ENCODE measurements at places on chromosomes 5 and 9.

GRCh38 chr9:119998614-119999013 lies 581.4 kb downstream of the CDK5RAP2 start:
- DNase-seq = no peak

DNA sequence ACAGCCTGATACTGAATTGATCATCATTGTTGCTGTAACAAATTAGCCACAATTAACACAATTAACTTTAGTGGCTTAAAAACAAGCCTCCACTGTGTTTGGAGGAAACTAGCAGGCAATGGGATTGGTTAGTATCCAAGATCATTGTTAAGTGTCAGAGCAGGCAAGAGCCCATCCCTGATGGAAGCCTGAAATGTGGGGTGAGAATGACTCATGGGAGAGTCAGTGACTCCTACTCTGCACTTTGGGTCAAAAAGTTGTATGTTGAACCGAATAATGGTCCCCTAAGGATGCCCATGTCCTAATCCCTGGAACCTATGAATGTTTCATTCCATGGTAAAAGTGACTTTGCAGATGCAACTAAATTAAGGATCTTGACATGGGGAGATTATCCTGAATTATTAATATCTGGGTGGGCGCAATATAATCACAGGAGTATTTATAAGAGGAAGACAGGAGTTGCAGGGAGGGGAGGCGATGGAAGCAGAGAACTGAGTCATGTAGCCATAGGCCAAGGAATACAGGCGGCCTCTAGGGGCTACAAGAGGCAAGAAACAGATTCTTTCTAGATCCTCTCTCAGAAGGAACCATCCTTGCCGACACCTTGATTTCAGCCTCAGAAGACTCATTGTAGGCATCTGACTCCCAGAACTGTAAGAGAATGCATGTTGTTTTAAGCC lies 28.8 kb downstream of the ALG2 start:
- no peak for DNase-seq

- no peak for DNase-seq
These were observed 9.7 kb upstream of the RXRA start for GRCh38 chr9:134316449-134317160.

DNA sequence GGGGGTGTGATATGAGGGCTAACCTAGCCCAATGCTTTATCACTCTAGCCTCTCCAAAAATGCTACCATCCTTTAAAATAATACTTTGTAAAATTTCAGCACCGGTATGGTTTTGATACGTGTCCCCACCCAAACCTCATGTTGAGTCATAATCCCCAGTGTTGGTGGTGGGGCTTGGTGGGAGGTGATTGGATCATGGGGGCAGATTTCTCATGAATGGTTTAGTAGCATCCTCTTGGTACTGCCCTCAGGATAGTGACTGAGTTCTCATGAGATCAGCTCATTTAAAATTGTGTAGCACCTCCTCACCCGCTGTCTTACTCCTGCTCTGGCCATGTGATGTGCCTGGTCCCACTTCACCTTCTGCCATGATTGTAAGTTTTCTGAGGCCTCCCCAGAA lies 35.0 kb upstream of the ANKH start:
- no peak for DNase-seq

DNA sequence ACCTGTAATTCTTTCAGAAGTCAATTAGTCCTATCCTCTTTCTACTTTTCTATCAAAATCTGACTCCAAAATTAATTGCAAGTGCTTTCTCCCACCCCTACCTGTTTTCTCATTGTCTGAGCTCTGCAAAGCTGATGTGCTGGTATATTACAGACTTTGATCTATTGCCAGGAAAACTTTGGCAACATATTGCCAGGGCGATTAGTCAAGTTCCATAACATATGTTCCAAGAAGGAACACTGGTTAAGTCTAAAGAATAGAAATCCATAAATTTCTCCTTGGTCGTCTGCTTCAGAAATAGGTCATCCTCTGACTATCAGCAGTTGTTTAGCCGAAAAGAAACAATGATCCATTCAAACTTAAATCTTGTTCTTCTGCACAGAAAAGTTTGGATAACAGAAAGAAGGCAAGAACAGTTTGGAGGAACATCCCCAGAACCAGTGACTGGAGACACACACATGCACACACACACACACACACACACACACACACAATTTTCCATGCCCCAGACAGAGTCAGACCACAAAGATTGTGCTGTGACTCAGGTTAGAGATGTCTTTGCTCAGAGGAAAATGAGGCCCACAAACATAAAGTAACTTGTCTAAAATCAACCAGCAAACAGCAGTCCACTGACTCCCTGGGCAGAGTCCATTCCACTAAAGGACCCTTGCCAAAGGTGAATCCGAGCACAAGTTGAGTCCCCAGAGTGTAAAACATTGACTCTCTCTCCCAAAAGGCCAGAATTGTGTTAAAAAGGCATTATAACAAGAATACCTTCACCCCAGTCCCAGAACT lies 202.1 kb downstream of the DEPDC1B start:
- no peak for DNase-seq

DNA sequence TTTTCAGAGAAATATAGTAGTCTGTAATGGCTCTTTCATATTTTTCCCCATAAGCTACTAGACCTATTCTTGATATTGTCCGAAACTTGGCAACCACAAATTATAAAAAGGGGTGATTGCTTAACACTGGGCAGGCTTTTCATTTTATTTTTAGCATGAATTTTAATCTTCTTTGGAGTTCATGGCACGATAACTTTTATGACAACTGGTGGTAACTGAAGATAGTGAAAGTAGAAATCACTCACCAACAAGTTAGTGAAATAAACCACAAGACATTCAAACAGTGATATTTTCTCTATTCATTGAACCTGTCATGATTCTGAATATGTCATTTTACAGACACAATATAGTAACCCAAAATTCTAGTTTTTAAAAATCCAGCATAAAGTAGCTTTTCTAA lies 213.9 kb downstream of the PRDM9 start:
- DNase-seq = no peak

DNA sequence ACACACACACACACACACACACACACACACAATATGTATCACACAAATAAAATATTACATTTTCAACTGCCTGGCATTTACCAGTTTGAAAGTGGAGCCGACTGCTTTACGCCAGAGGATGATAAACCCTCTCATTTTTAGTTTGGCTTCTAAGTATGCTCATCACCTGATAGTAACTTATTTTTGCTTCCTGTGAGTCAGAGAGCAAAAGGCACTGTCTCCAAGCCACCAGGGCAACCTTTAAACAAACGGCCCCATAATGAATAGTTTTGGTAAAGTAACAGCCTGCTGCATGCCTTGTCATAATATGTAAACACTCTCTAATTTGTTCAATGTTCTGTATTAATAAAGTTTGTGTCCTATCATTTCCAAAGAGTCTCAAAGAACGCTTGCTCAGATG lies 26.9 kb downstream of the KLF4 start:
- no peak for DNase-seq

All from GM19239 (cell line).